ENCODE measurements at places on chromosomes 6 and 20. TPM values are rescaled to one million over a fixed set of nuclear protein-coding genes. Genes with fewer than 3 reads are reported as not detected.

DNA sequence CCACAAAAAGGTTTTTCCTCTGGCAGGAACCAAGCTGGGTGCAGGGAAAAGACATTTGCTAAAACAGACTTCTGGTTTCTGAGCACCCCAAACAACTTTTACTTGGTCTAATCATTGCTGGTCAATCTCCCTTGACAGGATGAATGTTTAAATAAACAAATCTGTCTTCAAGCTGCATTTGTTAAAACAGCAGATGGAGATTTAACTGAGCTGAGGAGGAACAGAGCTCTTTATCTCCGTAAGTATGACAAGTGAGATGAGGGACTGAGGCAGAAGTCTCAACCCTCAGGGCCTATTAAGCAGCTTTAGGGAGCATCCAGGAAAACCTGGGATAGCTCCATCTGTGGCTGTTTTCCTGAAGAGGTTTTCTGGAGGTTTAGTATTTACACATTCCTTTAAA lies 40.6 kb downstream of the NINL start:
- peaks cover 54% of the 10 kb centered on the region for H3K4me1 ChIP-seq
- H3K27ac ChIP-seq = peak overlapping the region; percentile 89
- no peak for DNase-seq
- no peaks in the 10 kb centered on the region for H3K27me3 ChIP-seq

GRCh38 chr6:129251669-129252376 lies 368.9 kb downstream of the LAMA2 start:
- no peak overlapping the region for H3K27ac ChIP-seq
- H3K4me3 ChIP-seq = no peak overlapping the region
- no peaks in the 10 kb centered on the region for H3K36me3 ChIP-seq
- peaks cover 13% of the 10 kb centered on the region for H3K27me3 ChIP-seq

DNA sequence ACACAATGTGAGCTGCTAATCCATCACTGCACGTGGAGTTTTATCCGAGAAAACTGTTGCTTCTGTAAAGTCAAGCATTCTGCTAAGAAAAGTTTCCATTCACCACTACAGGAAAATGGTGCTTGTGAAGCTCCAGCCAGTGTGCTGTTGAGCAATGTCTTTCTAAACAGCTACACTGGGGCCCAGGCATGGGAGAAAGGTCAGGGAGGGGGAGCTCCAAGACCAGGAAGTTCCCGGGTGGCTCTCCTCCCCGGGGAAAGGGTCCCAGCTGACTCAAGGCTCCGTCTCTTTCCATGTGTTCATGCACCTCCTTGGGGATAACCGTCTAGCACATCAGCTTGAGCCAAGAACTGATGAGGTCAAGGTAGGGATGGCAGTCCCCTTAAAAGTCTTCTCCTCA lies 20.5 kb downstream of the RPP40 start:
- H3K4me1 ChIP-seq = no peaks in the 10 kb centered on the region
- no peak overlapping the region for H3K27ac ChIP-seq
- H3K27me3 ChIP-seq = peaks cover 5% of the 10 kb centered on the region
- no peak for DNase-seq
- H3K4me3 ChIP-seq = no peak overlapping the region
- H3K36me3 ChIP-seq = peaks cover 3% of the 10 kb centered on the region

DNA sequence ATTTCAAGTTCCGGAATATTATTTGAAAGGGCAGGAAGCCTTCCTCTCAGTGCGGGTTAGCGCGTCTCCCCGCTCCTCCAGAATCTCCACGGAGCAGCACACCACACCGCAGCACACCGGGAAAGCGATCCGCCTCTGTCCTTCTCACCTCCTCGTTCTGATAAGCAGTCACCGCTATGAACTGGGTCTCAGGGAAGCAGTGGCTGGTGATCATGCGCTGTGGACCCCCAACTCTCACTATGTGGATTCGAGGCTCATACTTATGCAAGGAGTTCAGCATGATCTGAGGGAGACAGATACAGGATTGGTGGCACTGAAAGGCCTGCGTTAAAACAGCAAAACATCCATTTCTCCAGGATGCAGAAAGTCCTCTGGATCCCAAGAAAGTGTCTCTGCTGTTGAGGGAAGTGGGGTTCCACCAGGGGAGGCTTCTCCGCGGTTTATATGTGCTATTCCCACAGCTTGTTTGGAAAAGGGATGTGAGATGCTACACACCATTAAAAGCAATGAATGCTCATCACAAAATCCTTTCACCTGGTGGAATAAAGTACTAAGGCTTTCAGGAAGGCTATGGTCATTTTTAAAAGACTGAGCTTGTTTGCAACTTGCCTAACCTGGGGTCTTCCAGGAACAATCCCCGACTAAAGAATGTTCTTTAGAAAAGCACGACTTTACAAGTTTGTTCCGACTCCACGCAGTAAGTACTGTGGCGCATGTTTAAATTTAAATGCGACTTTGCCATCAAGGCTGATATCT lies 1.9 kb downstream of the TBXT start:
- H3K27me3 ChIP-seq = peaks cover 57% of the 10 kb centered on the region
- H3K36me3 ChIP-seq = no peaks in the 10 kb centered on the region
- no peak for DNase-seq
- H3K4me3 ChIP-seq = no peak overlapping the region
- no peak overlapping the region for H3K27ac ChIP-seq

GRCh38 chr6:25165177-25165576 lies 114.0 kb upstream of the CARMIL1 start:
- H3K36me3 ChIP-seq = no peaks in the 10 kb centered on the region
- no peak for DNase-seq
- peaks cover 19% of the 10 kb centered on the region for H3K4me1 ChIP-seq
- H3K27ac ChIP-seq = no peak overlapping the region

GRCh38 chr6:161274898-161275297 lies 1.0 kb upstream of the AGPAT4 start:
- peaks cover 24% of the 10 kb centered on the region for H3K4me1 ChIP-seq
- peak overlapping the region; percentile 1 for H3K4me3 ChIP-seq
- H3K27ac ChIP-seq = no peak overlapping the region
- no peak for DNase-seq
- no peaks in the 10 kb centered on the region for H3K27me3 ChIP-seq

TREM1 gene
- not detected for total RNA-seq

RIPPLY2 gene
- not detected for total RNA-seq

ASIP gene
- not detected for total RNA-seq

STK38 gene
- total RNA-seq = 47.2 TPM

Measured in progenitor cell of endocrine pancreas (in vitro differentiated cells).